ENCODE measurements at places on chromosomes 3 and 15. TPM values are rescaled to one million over a fixed set of nuclear protein-coding genes. Genes with fewer than 3 reads are reported as not detected.

Gene LDHAL6B
- not detected for total RNA-seq

Gene CDHR4
- total RNA-seq: not detected

Gene PPP1R14D
- 57.5 TPM for total RNA-seq

Gene TLR9
- total RNA-seq: 0.77 TPM

Gene LRRC34
- 0.67 TPM for total RNA-seq
